Left kidney (tissue), 8 donors: ENCODE measurements at places on chromosomes 3 and 15.

DNA sequence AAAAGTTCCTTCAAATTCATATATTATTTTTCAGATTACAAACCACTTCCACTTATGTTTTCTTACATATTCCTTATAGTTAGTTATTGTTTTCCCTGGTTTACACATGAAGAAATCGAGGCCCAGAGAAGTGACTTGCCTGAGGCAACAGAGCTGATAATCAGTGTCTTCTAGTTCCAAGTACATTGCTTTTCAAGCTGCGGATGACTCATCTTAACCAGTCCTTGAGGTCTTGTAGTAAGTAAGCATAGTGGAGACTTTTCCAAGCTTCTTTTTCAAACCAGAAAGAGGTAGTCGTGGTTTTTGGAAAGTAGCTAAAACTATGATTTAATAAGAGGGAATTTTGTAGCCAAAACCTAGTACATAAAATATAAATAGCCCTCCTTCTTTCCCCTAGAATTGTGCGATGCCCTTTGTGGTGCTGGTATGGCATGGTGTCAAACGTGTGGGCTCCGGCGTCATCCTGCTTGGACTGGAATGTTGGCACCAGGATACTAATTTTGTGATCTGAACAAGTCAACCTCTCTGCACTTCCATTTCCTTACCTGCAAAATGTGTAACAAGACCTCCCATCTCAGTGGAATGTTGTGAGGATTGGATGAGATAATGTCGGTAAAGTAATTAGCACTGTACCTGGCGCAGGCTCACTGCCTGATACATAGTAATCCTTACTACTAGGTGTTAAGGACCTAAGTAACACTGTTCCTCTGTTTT lies 19.0 kb upstream of the DLG1 start:
- no peak for DNase-seq

GRCh38 chr3:171358181-171358880 lies 101.9 kb downstream of the TNIK start:
- DNase-seq, result no peak

DNA sequence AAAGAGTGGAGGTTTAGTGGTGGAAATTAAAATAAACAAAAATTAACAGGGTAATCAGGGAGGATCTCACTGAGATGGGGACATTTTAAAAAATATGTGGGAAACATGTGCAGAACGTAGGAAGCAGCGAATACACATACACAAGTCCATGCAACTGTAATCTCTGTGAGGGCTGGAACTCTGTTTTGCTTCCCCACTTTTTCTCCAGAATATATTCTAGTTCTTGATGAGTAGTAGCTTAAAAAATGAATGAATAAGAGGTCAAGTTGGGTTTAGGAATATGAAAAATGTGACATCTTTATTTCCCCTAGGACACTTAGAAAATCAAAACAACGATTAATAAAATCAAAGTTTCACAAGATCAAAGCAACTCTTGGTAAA lies 312.2 kb upstream of the ZNF717 start:
- no peak for DNase-seq

DNA sequence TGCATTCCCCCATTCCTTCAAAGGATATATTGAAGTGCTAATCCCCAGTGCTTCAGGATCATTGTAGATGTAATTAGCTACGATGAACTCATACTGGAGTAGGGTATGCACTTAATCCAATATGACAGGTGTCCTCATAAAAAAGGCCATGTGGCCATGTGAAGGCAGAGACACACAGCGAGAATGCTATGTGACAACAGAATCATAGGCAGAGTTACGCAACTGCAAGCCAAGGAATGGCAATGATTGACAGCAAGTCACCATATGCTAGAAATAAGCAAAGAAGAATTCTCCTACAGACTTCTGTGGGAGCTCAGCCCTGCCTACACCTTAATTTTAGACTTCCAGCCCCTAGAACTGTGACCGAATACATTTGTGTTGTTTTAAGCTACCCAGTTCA lies 875.6 kb upstream of the ROBO1 start:
- DNase-seq, result no peak

GRCh38 chr3:29168696-29169095 lies 112.2 kb upstream of the RBMS3 start:
- no peak for DNase-seq

GRCh38 chr3:32349184-32349583 lies 42.5 kb upstream of the CMTM7 start:
- no peak for DNase-seq

GRCh38 chr3:129013491-129013891 lies 12.4 kb downstream of the EFCC1 start:
- DNase-seq, result no peak

GRCh38 chr3:186246941-186247340 lies 115.1 kb downstream of the DGKG start:
- no peak for DNase-seq

DNA sequence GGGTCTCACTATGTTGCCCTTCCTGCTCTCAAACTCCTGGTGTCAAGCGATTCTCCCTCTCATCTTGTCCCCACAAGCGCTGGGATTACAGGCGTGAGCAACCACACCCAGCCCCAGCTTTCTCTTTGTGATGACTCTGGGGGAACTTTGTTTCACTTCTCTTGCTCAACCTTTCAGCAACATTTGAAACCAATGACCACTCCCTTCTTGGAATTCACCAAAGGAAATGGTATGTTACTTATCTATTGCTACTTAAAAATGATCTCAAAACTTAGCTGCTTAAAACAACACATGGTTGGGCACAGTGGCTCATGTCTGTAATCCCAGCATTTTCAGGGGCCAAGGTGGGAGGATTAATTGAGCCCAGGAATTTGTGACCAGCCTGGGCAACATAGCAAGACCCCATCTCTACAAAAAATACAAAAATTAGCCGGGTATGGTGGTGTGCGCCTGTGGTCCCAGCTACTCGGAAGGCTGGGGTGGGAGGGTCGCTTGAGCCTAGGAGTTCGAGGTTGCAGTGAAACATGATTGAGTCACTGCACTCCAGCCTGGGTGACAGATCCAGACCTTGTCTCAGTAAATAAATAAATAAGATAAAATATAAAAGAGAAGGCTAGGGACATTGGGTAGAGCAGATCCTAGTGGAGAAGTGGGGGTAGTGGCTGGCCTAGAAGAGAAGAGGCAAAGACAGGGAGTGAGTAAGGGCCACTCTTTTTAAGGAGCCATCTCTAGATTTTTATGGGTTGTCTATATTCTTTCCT lies 10.3 kb upstream of the COPG1 start:
- DNase-seq, result no peak

GRCh38 chr15:68774521-68775235 lies 46.0 kb downstream of the ANP32A start:
- DNase-seq, result no peak

DNA sequence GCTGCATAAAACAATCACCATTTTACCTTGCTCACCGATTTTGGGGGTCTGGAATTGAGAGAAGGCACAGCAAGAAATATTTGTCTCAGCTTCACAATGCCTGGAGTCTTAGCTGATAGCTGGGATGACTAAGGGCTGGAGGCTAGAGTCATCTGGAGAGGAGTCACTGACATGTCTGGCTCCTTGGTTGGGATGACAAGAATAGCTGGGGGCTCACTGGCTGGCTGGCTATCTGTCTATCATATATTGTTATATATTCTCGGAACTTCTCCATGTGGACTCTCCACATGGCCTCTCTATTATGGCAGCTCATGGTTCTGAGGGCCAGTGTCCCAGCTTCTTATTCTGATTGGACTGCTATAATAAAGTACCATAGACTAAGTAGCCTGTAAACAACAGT lies 20.0 kb upstream of the TRIM71 start:
- no peak for DNase-seq

DNA sequence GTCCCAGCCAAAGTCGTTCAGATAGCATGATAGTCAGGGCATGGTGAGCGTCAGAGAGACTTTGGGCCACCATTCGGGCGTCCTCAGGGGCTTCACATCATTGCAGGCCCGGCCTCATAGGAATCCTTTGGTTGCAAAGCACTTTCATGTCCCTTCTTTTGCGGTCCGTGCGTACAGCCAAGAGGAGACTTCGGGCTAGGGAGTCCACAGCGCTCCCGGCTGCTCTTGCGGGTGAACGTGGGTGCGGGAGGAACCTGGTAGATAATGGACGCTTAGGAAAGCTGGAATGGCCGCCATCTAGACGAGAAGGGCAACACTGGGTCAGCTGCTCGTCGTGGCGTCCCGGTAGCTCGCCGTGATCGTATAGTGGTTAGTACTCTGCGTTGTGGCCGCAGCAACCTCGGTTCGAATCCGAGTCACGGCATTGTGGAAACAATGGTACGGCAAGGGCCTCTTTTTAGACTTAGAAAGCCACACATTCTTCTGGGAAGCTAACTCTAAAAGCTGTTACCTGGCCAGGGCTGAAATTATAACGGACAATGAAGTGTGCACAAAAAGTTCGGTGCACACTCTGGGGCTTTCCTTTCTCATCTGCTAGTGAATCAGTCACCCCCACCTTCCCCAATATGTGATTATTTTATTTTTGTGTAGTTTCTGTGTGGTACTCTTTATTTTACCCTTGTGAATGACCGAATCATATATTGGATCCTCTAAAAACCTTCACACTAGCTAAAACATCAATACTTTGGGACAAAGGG lies 13.2 kb upstream of the SHF start:
- peak; percentile 84 for DNase-seq

DNA sequence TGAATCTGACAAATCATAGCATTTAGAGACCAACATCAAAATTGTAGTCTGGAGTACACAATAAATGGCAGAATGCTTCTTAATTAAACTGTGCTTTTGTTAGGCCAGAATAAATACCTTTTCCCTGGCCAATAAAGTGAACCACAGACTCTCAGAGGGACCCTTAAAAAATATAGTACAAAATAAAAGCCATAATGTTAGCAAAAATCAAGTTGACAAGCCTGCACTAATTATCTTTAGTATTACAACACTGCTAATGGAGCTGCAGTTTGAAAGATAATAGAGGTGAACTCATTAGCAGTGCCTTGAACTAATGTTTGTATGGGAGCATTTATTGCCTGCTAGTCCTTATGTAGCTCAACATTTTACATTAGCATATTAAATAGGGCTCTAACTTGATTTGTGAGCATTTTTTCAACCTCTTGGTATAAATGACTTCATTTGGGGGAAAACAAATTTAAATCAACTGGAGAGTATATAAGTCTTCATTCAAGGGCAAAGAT lies 801.3 kb downstream of the EPHA3 start:
- no peak for DNase-seq

DNA sequence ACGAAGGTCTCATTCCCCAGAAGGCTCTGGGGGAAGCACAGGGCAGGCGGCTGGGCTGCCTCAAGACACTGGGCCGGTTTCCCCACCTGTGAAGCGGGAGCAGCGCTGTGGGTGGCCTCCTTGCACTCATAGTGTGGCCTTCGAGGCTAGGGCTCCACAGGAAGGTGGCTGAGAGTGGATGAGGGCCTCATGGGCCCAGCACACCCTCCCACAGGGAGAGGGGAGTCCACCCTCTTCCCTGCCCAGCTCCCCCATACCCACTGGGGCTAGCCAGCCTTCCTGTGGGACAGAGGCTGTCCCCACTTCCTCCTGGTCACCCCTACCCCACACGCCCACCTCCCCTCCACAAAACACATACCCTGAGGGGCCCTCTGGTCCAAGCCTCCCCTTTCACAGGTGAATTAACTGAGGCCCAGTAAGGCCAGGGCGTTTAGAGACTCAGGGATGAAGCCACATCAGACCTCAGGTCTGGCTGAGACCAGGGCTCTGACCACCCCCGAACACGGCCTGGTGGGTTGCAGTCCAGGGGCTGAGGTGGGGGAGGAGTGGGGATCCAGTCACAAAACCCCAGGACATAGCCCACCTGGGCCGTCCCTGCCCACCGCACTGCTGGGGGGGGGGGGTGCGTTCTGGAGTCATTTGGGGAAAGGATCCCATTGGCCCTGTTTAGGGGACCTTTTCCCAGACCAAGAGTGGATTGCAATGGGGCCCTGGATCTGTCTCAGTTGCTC lies 1.1 kb downstream of the ANPEP start:
- DNase-seq, result no peak

DNA sequence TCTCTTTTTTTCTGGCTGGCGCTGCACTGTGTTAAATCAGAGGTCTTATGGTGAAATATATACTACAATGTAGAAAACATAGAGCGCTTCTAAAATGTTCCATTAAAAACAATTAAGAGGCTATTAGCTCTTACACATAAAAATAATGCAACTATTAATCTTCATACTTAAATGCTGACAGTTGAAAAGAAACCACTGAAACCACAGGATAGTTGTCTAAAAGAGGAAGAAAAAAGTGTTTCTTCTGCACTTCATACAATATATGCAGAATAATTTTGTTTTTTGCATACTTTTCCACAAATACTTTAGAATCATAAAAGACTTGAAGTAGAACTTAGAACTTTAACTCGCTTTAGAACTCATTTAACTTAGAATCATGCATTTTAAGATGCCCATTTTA lies 170.5 kb downstream of the PYDC2 start:
- no peak for DNase-seq

DNA sequence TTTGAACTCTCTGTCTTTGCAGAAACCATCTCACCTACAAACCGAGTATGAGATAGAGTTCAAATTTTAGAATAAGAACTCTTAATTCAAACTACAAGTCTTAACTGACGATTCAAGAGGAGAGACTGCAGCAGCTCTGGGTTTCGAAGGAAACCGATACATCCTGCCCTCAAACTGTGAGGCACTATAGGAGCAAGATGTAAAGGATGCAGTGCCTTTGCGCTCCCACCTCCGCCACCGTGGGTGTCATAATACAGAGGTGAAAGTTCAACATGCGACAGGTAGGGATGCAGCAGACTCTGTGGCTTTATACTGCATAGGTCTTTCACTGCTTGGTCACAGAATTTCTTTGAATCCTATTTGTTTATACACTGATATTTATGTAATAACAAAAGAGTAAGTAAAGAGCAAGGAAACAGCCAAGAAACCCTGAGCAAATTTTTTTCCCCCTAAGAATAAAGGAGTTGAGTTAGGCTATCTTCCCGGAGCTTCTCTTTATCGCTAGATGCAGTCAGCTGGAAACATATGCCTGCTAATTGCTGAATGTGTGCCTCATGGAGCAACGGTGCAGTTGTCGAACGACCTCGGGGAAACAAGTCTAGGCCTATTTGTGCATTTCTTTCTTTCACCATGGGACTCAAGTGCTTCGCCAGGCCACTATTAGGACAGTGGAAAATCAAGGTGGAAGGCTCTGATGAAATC lies 1097.6 kb upstream of the CFAP20DC start:
- DNase-seq, result no peak

DNA sequence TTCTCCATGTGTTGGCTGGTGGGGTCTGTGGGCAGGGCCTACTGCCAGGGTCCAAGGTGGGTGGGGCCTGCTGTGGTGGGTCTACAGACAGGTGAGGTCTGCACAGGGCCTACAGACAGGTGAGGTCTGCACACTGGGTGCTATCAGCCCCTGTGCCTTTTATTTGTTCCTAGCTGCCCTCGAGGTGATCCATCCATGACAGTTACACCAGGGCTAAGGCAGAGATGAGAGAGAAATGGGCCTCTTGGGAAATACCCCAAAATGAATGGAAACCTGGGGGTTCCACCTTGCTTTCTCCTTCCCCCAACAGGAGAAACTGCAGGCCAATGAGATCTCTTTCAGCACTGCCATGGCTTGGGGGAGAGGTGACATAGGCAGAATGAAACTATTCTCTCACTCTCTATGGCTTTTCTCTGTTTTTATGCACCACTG lies 36.4 kb downstream of the CFAP100 start:
- no peak for DNase-seq

- DNase-seq, result no peak
Observed at GRCh38 chr3:122358703-122359032, 24.4 kb downstream of the MIX23 start.

- DNase-seq, result no peak
Observed at GRCh38 chr3:31758322-31758965, 222.6 kb downstream of the OSBPL10 start.
